Cardiac fibroblast (primary cell): ENCODE measurements at places on chromosomes 3 and 15.

DNA sequence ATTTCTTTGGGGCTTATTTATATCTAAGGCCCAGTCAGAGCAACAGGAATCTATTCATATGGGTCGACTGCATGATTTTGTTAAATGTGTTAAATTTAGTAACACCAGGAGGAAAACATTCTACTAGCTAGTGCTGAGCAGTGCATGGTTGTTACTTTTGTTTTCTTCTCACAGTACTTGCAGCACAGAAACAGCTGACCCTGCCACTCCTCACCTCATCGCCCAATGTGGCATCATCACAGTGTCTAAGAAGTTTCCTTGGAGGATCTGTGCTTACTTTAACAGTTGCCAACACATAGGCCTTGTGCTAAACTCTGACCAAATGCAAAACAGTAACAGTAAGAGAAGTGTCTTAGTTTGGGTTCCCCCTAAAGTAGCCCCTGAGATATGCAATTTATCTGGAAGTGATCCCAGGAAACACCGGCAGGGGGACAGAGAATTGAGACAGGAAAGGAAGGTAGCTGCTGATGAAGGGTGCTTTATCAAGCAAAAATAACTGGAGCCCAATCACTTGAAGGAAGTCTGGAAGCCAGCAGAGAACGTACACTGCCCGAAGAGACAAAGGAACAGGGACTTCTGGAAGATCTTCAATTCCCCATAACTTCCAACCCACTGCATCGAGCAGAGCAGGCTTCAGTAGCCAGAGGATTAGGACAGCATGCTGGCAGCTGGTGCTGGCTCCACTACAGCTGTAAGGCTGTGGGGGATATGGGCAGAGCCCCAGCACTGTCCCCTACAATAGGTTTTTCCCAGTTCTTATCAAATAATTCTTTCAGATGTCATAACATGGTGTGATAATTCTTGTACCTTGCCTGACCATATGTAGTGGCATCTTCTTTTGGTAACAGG is 36.0 kb upstream of the ULK4 start:
- DNase-seq = peak; percentile 49

DNA sequence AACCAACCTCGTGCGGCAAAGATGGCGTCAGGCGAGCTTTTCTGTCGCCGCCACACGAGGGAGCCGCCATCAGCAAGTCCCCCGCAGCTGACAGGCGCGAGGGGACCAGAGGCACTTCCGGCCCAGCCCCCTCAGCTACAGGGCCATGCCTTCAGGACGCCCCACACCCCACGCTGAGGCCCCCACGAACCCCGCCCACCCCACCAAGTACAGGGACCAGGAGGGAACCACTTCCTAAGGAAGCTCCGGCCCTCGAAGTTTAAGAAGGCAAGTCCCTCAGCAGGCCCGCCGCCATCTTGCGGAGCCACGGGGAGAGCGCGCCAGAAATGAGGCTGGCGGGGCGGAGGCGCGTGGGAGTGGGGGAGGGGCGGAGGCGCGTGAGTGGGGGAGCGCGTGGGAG is 790 bp downstream of the DAZL start:
- no peak for DNase-seq

DNA sequence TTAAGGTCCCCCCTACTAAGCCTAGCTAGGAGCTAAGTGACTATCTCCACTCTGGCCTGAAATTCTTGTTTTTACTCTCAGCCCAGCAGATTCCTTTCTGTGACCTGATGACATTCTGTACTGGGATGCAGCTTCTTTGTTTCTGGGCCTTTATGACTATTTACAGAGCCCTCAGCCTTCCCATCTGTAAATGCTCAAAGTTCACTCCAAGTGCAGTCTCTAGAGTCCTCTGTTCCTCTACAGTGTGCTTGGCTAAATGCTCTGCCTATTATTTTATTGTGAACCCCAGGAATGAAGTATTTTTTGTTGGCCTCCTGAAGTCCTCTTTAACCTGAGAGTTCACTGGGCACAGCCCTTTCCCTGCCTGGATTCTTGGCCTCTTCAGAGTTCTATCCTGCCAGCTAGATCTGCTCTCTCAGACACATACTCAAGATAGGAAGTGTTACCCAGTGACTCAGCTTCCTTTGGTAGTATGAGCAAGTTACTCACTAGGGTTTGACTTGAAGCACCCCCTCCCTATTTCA is 278.1 kb upstream of the P2RY1 start:
- peak; percentile 88 for DNase-seq

- DNase-seq = no peak
Observed at GRCh38 chr3:98777286-98777685, 14.1 kb downstream of the ST3GAL6 start.

DNA sequence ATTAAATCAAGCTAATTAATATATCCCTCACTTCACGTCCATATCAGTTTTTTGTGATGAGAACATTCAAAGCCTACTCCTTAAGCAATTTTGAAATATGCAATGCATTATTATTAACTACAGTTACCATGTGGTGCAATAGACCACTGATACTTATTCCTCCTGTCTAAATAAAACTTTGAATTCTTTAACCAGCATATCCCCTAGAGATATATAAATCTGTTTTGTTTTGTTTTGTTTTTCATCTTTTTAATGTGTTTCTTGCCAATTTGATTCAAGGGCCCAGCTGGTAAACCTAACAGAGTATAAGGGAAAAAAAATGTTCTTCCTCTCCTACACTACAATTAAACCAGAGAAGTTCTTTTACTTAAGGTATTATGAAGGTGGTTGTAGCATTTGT is 524.2 kb downstream of the NAALADL2 start:
- DNase-seq = peak; percentile 64
